Stimulated activated CD8-positive, alpha-beta memory T cell treated with anti-CD3 and anti-CD28 coated beads, Interleukin-15, amount 100 ng/mL, for 48 hours (primary cell): ENCODE measurements at places on chromosomes 11 and 22.

DNA sequence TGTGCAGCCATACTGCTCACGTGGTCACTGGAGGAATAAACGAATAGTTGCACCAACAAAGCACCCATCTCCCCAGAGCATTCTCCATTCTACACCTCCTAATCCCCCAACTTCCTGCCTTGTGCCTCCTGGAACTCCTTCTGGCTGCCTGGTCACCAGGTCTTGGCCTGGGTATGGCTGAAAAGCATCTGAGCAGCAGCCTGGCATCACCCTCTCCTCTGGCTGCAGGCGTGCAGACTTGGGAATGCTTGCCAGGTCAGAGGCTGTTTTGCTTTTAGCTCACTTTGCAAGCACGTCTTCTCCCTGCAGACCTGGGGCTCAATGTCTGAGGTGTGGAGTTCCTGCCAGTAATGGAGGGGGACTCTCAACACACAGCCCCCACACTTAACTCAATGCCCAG, 33.3 kb upstream of the KCNJ11 start:
- no peak for DNase-seq

GRCh38 chr11:32829157-32829679, 509 bp upstream of the PRRG4 start:
- no peak for DNase-seq

DNA sequence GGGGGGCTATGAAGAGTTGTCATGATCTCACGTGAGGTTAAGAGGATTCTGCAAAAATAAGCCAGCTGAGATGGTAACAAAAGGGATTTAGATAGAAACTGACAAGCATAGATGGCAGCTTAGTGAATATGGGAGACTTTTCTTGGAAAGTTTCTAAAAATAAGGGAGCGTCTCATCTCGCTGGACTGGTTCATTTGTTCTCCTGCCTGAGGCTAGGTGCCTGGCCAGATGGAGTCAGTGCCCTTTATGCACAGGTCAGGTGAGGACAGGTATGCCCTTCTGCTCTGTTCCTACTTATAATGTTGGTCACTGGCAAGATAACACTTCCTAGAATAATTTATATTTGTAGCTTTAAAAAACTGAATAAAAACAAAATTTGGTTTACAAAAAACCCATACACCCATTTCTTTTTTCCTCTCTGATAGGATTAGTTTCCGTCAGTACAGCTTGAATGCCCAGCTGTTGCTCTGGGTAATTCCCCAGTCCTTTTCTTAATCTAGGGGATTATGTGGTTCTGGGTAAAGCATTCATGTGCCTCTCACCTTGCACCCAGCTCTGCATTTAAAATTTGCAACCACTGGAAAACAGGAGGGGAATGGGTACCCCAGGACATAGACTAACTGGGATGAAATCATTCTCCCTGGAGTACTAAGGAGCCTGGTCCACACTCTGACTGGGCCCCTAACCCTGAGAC, 90.0 kb downstream of the AMOTL1 start:
- DNase-seq, result no peak

DNA sequence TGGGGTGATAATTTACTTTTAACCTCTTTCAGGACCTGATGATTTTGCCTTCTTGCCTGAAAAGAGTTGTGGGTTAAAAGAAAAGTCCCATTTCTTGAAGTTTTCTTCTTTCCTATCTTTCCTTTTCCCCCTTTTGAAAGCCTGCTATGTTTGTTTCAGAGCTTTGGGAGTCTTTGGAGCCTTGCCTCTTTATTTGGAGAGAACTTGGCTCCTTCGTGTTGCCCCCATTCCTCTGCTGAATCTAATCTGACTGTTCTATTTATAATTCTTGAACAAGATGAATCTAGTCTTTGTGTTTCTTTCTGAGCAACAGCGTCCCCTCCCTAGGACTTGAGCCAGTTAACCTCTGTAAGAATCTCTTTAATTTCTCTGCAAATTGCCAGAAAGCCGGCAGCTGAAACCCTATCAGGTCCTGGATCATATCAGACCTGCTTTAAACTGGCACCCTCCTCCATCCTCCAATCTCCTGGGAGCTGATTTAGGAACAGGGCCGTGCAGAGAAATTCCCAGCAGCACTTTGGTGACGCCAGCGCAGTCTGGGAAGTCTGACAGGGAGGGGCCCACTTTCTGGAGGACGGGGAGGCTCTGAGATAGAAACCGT, 289.1 kb upstream of the SORL1-AS1 start:
- DNase-seq, result no peak

DNA sequence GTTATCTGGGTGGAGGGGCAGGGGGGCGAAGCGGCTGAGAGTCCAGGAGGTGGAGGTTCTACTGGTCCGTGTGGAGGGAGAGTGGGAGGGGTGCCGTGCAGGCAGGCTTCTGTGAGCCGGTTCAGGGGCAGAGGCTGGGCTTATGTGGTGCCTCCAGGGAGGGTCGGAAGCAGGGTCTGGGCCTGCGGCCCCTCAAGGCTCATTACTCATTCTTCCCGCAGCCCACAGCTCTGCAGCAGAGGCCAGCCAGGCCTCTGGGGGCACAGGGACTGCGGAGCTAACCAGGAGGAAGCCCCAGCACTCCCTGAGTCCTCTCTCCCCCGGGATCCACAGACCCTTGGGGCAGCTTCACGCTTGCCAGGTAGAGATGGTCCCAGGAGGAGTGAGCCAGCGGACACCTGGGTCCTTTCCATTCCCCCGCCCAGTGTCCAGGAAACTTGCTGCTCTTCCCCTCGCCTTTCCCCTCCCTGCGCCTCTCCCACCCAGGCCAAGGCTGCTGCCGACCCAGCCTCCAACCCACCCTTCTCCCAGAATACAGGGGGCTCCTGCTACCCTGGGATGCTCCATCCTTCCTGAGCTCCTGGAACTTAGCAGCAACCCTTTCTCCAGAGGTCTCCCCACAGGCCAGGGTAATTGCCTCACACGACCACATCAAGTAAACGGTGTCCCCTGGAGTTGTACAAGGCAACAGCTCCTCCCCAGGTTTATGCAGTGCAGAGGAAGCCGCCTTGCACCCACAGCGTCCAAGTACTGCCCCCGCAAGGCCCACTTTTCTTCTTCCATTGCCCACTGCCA, 6.3 kb downstream of the NRXN2 start:
- DNase-seq, result no peak

- no peak for DNase-seq
Observed at GRCh38 chr11:126981635-126982034, 18.9 kb downstream of the KIRREL3 start.

DNA sequence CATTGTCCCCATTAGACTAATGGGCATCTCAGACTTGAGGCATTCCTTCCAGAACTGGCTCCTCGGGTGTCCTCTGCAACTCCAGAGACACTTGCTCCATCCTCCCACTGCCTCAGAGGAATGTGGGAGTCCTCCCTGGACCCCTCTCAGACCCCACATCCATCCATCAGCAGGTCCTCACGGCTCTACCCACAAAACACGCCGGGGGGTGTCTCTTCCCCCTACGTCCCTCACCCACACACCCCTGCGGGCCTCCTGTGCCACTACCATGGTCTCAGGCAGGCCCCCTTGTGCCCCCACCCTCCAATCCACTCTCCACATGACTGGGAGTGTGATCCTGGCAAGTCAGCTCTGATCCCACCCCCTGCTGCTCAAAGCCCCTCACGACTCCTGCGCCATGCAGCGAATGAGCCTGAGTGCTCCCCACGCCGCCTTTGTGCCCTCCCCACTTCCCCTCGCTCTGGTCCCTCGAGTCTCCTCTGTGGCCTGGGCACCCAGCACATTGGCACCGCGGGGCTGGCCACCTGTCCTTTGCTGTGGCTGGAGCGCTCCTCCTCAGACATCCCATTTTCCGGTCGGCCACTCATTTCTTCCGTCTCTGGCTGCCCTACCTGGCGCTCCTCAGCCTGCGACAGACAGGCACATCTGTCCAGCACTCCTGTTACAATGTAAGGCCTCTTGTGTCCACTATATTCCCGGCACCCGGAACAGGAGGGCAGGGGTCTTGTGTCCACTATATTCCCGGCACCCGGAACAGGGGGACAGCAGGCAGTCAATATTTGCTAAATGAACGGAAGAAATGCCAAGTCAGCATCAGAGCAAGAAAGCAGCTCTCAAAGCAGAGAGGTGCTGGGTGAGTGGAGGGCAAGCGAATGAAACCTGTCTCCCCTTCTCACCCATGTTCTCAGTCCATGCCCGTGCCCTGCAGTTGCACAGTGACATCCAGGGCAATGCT, 14.2 kb upstream of the MOB2 start:
- no peak for DNase-seq
